CD4-positive, alpha-beta T cell treated with Interleukin-1 beta for 1 hour (primary cell): ENCODE measurements at places on chromosomes 7 and 10.

GRCh38 chr10:27536437-27536836 lies 32.3 kb downstream of the RAB18 start:
- DNase-seq, result no peak

GRCh38 chr10:73413108-73413527 lies 740 bp downstream of the ANXA7 start:
- DNase-seq, result peak; percentile 43

- no peak for DNase-seq
Measured at GRCh38 chr10:117754770-117755658, 212.5 kb downstream of the EMX2 start.

- no peak for DNase-seq
Measured at GRCh38 chr10:57867241-57867640, 400.5 kb downstream of the IPMK start.

DNA sequence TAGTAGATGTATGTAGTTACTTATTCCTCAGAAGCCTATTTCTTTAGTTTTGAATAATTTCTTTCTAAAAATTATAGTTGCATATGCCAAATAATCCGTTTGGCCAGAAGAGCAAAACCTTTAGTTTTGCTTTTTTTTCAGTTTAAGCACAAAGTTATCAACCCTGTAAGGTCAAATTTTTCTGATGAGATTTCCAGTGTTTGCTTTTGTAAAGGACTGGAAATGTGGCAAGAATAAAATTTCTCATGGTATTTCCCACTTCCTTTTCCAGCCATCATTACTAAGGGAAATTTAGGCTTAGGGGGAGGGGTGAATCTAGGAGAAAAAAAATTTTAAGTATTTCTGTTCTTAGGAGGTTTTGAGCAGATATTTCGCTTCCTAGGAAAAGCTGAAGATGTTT lies 7.6 kb downstream of the CALD1 start:
- DNase-seq, result no peak

GRCh38 chr7:132580717-132581285 lies 4.5 kb upstream of the PLXNA4 start:
- peak; percentile 69 for DNase-seq

DNA sequence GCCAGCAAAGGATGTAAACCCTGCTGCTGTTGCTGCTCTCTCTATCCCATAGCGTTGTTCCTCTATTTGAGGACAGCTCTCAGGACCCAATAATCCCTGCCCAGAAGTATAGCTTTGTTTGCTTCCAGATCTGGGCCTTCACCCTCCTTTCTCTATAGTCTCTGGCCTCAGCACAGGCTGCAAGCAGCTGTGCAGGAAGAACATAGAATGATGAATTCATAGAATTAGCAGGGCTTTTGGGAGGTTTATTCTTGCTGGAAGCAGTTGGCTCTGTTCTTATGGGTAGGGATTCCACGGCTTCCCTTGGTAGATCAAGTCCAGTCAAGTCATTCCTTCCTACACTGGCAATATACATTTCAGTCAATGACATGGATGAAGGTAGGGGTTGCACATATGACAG lies 354.7 kb downstream of the HPSE2 start:
- DNase-seq, result no peak

DNA sequence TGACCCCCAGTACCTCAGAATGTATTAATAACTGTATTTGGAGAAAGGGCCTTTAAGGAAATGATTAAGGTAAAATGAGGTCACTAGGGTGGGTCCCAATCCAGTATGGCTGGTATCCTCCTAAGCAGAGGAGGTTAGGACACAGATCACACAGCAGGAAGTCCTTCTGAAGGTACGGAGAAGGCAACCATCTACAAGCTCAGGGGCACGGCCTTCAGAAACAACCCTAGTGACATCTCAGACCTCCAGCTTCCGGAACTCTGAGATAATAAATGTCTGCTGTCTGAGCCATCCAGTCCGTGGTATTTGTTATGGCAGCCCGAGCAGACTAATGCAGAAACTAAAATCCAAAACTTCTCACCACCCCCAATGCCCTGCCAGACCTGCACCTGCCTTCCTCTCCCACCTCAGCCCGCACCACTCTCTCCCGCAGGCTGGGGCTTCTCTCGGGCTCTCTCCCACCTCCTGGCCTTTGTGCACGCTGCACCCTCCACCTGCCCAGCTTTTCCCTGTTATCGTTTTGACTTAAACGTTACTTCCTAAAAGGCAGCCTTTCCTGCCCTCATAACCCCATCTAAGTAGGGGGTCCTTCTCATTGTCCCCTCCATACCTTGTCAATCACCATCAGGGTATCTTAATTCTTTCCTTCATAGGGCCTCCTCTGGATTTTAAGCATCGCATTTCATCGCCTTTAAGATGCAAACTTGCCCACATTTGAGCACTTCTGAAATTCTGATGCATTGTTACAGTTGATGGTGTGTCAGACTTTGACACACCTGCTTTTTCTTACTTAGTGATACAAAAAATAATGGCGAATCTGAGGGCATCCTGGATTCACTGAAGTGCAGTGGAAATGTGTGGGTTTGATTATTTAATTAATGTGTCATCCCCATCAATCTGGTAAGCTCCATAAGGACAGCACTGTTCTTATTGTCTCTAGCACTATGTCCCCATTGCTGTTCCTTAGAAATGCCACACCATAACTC lies 32.2 kb upstream of the AQP1 start:
- no peak for DNase-seq

DNA sequence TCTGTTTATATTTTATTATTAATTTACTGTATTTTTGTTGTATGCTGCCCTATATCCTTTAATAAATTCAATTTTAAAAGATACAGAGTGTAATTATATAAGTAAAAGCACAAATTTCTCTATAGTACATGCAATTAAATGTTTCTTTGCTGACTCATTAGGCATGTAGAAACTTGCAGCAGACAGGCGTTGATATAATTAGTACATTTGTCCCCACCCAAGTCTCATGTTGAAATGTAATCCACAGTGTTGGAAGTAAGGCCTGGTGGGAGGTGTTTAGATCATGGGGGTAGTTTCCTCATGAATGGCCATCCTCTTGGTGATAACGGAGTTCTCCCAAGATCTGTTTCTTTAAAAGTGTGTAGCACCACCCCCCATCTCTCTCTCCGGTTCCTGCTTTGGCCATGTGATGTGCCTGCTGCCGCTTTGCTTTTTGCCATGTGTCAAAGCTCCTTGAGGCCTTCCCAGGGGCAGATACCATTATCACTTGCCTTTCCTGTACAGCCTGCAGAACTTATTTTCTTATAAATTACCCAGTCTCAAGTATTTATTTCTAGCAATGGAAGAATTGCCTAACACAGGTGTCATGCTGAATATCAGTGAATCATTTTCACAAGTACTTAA lies 63.7 kb downstream of the TSPAN12 start:
- no peak for DNase-seq

DNA sequence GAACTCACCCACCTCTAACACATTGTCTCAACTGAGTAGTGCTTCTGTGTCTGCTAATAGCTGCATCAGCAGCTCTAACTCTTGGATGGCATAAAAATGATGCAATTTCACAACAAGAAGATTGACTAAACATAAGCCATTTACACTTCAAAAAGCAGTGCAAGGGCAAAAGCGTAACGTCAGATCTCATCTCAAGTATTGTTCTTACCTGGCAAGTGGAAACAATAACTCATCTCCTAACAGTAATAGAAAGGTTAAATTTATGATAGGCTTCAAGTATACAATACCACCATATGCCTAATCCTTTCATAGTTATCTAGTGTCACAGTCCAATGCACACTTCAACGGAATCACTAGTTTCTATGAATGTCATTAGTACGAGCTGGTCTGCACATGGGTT lies 14.8 kb downstream of the TPK1 start:
- no peak for DNase-seq

- DNase-seq, result no peak
Measured at GRCh38 chr7:94451187-94451586, 56.5 kb downstream of the COL1A2 start.

GRCh38 chr10:51879238-51879637 lies 179.8 kb upstream of the CSTF2T start:
- peak; percentile 0 for DNase-seq

DNA sequence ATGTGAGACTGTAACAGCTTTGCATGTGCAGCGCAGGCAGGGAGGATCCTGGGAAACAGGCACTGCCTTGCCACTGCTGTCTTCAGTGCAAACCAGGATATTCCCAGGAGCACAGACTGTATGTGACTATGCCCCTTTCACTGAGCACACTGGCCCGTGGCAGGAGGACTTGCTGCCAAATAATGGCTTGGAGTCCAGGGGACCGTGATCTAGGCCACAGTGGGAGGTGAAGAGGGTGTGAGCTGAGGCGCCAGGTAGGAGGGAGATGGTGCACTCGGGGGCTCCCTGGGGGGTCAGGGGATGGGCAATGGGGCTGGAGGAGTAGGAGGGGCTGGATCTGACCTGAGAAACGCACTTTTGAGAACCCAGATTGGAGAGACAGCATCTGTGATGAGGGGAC lies 193.4 kb upstream of the ZNF32 start:
- no peak for DNase-seq

- no peak for DNase-seq
Measured at GRCh38 chr7:52475001-52475582, 560.3 kb upstream of the POM121L12 start.

GRCh38 chr10:100562008-100562672 lies 26.4 kb downstream of the HIF1AN start:
- DNase-seq, result peak; percentile 81

DNA sequence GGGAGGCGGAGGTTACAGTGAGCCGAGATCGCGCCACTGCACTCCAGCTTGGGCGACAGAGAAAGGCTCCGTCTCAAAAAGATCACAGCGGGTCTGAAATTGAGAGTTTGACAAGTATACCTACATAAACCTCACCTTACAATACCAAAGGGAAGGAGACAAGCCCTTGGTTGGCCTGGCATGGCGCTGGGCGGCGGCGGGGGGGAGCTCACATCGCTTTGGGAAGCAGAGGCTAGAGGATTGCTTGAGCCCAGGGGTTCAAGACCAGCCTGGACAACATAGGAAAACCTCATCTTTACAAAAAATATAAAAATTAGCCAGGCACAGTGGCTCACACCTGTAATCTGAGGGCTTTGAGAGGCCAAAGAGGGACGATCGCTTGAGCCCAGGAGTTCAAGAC lies 1.1 kb upstream of the ARPC1A start:
- no peak for DNase-seq

- no peak for DNase-seq
Measured at GRCh38 chr10:108911814-108912541, 1011.3 kb downstream of the XPNPEP1 start.

DNA sequence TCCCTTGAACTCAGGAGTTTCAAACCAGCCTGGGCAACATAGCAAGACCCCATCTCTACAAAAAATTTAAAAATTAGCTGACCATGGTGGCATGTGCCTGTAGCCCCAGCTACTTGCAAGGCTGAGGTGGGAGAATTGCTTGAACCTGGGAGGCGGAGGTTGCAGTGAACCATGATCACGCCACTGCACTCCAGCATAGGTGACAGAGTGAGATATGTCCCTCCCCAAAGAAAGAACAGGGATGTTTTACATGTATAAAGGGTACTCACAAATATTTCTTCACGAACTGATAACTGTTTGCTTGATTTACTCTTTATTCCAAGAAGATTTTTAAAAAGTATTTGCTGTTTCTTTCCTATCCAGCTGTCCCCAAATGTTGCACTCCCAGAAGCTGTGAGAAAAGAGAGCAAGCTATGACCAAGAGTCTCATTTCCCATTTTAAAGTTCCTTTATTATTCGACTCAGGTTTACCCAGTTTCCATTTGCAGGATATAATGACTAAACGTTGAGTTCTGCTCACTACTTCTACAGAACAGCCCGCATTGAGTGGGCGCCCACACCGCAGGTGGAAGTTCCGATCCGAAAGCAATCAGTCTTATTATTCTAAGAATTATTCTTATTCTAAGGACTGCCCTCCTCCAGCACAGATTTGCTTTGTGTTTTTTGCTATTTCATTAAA lies 90.7 kb downstream of the APBB1IP start:
- DNase-seq, result no peak

DNA sequence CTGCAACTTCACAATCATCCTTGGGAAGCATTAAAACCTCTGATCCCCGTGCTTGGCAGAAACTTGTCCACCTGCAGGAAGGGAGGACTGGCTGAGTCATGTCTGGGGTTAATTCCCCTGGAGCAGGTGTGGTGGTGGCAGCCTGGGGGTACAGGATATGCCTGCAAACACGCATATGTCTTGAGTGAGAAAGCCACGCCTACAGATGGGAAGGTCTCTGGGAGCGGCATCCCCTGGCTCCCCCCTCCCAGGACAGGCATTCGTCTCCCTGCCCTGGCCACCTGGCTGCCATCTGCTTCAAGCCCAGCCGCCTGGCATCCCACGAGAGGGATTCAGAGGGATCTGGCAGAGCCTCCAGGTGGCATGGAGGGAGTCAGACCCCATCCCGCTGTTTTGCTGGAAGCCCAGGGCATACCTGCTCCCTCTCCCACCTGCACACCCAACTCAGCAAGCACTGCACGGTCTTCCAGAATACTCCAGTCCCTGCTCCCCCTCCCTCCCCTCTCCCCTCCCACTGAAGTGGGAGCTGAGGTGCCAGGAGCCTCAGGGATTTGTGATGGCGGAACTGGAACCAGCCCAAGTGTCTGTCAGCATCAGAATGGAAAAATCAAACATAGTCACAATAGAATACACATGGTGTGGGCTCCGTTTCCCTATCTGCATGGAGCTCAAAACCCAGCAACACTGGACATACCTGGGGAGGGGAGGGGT lies 61.0 kb downstream of the CAMK2B start:
- no peak for DNase-seq
